ENCODE measurements at places on chromosomes 5 and 9.

DNA sequence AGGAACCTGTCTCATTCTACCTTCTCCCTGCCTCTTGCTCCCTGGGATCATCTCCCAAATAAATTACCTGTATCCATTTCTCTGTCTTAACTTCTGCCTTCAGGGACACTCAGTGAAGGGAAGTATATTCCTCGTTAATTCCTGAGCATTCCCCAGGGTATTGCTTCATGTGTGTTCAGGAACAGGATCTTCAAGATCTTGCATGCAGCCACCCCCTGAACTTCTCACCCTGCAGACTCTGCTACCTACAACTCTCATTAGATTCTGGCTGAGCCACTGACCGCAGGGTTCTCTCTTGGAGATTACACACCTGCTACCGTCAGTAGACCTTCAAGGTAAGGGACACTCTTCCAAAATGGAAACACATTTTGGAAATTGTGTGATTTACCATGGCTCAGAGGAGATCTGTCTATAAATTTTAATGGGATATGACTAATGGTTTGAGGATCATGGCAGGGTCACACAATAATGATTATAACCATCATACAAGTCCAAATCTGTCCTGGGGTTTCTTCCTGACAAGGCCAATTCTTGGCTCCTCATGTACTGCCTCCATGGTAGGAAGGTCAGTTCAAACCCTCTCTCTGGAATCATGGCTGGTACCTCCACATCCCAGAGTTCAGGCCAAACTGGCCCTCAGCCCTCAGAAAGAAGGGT, 38.9 kb upstream of the UGCG start:
- no peak for DNase-seq

DNA sequence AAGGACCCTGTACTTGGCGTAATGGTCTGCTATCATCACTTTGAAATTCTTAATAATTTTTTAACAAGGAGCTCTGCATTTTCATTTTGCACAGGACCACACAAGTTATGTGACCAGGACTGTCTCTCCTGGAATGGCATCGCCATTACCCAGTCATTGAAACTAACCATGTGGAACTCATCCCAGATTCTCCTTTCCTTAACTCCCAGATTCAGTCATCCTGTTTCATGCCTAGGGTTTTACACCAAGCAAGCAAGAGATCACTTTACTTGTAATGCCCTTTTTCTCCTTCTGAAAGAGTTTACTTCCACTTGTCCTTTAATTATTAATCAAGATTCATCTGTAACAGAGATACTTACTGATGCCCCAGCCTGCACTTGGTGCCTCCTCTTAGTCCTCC, 12.0 kb downstream of the FRMD3 start:
- no peak for DNase-seq

GRCh38 chr9:97046228-97046627, 7.3 kb upstream of the CTSV start:
- DNase-seq, result no peak

- no peak for DNase-seq
Measured at GRCh38 chr9:128369024-128369706, 2.0 kb upstream of the URM1 start.

- peak; percentile 17 for DNase-seq
Measured at GRCh38 chr5:90473396-90474234, 956 bp downstream of the MBLAC2 start.

DNA sequence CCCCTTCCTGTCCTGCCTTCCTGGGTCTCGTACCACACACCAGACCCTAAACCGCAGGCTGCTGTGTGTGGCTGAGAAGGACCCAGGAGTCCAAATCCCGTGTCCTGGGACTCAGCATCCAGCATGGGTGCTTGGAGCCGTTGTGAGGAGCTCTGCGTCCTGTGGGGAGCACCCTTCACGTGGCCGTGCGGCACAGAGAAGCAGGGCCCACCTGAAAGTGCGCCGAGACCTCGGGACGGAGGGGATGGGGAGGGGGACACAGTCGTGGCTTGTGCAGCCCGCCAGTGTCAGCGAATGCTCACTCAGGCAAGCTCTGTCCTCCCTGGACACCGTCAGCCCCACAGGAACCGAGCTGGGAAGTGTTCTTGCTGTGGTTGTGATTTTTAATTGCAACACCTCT, 244.6 kb downstream of the CACNA1B start:
- DNase-seq, result no peak

Measured in cerebellar nuclear complex (tissue), 1 donor.